ENCODE measurements at places on chromosomes 11 and 22.

- no peak for DNase-seq
Observed at GRCh38 chr11:61121917-61122316, 19.6 kb downstream of the CD5 start.

- DNase-seq, result no peak
Observed at GRCh38 chr11:2572491-2573239, 127.1 kb downstream of the KCNQ1OT1 start.

GRCh38 chr22:36455571-36456463 is 25.6 kb downstream of the TXN2 start:
- DNase-seq, result no peak

GRCh38 chr22:47816121-47816862 is 1053.8 kb downstream of the TBC1D22A start:
- no peak for DNase-seq

DNA sequence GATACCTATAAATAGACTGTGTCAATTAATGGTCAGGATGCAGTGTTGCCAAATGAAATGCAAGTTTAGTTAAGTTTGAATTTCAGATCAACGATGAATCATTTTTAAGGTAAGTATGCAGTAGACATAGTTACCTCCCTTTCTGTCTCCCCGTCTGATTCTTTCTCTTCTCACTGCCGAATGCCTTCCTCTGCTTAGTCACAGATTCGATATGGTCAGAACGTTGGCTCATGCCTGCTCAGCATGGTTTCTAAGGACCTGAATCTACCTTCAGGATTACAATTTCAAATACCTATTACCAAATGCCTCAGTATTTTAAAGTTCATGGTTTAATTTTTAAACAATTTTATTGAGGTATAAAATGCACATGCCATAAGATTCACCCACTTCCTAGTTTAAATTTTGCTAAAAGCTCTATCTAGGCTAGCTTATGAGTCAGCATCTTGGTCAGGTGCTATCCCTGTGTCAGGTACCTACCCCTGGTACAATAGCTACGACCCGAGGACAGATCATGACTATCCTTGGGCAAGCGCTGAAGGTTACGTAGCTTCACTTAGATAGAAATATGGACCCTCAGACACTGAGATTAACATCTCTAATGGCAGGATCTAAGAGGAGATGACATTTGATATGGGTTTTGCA is 78.2 kb upstream of the SPON1 start:
- DNase-seq, result no peak

DNA sequence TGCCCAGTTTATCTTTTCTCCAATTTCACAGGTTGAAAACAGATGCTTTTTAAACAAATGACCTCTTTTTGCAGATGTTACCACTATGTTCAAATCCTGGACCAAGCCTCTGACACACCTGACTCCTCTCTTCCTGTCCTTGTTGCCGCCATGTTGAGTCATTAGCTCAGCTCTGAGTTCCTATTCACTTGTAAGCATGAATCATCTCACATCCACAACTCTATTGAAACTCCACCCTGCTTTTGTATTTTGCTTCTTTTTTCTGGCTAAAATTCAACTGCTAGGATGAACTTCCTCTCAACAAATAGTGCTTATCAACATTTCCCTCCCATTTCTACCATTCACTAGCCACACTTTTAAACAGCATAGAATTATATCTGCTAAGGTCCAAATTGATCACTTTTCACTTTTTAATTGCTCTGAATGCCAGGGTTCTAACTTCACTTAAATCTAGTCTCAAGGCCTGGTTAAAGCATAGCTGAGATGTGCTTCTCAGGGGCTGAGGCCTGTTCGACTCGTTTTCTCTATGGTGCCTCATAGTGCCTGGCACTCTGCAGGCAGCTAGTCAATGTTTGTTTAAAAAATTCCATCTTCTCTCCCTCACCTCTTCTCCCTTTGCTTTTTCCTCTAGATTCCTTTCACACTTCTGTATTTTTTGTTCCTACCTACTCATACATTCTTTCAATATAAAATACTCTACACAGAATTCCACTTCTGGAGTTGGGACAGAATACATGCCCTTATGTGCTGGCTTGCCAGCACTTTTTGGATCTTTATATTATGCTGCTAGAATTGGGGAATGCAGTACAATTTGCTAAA is 3.9 kb downstream of the JOSD1 start:
- peak; percentile 85 for DNase-seq

DNA sequence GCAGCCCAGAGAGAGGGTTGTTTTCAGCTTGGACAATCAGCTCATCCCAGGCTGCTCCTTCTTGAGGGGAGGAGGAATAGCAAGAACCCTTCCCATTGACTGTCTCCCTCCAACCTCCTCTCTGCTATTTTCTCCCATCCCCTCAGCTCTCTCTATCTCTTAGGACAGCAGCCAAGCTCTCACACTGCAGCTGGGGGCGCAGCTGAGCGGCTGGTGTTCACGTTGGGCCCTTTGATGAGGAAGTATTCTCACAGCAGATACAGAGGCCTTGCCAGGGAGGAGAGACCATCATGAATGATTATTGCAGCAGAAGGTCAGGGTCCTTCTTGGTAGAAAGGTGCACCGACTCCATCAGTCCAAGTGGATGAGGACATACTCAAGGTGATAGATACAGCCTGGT is 26.5 kb upstream of the CADM1 start:
- DNase-seq, result no peak

- no peak for DNase-seq
Observed at GRCh38 chr22:20234760-20235388, 33.2 kb downstream of the RTN4R start.

GRCh38 chr11:47593492-47593933 is 698 bp downstream of the C1QTNF4 start:
- DNase-seq, result no peak

DNA sequence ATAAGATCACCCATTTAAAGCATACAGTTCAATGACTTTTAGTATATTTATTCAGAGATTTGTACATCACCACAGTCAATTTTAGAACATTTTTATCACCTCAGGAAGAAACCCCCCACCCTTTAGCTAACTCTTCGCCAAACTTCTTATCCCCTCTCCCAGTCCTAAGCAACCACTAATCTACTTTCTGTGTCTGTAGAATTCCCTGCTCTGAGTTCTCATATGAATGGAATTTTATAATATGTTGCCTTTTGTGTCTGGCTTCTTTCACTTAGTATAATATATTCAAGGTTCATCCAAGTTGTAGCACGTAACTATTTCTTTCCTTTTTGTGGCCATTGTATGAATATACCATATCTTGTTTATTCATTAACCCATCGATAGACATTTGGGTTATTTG is 3.6 kb downstream of the ANKRD13D start:
- DNase-seq, result no peak

DNA sequence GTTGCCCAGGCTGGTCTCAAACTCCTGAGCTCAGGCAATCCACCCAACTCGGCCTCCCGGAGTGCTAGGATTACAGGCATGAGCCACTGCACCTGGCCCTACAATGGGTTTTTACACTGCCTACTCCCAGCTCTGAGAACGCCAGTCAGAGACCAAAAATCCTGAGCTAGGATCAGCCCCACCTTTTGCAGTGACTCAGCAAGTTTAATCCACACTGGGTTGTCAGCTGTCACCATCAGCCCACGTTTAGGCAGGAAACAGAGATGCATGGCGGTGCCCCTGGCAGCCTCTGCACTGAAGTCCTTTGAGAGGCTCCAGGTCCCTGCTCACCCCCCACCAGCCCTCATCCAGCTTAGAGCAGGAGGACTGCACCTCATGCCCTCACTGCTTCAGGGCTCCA is 117.6 kb downstream of the ARHGAP8 start:
- peak; percentile 12 for DNase-seq

GRCh38 chr22:27151407-27151806 is 494.0 kb downstream of the MIAT start:
- DNase-seq, result peak; percentile 48

DNA sequence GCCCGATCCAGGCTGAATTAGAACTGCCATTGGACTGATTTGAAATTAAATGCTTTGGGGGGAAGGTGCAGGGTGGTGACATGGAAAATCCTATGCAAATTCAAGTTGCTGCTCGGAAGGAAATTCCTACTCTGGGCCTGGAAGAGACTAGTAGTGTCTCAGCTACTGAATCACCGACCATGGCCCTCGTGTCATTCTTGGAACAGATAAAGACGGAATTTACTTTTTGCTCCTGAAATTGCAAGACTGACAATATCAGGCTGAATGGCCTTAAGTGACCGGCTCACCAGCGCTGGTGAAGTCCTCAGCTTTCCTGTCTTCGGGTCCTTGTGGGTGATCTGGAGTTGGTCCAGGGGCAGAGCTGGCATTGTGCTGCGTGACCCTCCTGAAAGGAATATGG is 6.1 kb downstream of the ASCC2 start:
- DNase-seq, result no peak

Measured in fibroblast of skin of back (primary cell).